ENCODE measurements at places on chromosomes 11 and 22.

GRCh38 chr11:12272821-12273617 is 104.4 kb upstream of the PARVA start:
- DNase-seq = no peak

DNA sequence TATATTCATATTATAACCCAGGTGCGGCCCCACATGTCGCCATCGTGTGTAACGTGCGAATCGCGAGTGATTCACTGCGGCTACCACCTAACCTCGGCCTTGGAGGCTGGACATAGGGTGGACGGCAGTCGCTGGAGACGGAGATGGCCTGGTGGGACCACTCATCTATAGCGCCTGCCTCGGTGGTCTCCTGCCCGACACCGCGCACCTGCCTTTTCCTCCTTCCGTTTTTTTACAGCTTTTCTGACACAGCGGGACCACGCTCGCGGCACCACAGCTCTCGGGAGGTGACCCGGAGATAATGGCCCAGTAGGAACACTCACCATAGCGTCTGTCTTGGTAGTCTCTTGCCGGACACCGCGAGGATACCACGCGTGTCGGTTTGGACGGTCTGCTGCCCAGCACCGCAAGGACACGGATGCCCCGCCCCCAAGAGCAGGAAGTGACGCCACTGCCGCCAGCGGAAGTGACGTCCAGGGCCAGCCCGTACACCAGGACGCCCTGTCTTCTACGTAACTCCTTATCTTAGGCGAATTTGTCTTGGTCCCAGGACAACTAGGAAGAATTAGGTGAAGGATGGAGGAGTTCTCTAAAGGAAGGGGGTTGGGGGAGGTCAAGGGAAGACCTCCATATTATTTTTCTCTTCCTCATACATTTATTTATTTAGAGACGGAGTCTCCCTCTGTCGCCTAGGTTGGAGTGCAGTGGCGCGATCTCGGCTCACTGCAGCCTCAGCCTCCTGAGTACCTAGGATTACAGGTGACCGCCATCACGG is 6.4 kb downstream of the SNU13 start:
- no peak for DNase-seq

- no peak for DNase-seq
Observed at GRCh38 chr22:26674211-26675190, 17.1 kb downstream of the MIAT start.

GRCh38 chr11:116082256-116082655 is 578.0 kb upstream of the CADM1 start:
- DNase-seq = no peak

DNA sequence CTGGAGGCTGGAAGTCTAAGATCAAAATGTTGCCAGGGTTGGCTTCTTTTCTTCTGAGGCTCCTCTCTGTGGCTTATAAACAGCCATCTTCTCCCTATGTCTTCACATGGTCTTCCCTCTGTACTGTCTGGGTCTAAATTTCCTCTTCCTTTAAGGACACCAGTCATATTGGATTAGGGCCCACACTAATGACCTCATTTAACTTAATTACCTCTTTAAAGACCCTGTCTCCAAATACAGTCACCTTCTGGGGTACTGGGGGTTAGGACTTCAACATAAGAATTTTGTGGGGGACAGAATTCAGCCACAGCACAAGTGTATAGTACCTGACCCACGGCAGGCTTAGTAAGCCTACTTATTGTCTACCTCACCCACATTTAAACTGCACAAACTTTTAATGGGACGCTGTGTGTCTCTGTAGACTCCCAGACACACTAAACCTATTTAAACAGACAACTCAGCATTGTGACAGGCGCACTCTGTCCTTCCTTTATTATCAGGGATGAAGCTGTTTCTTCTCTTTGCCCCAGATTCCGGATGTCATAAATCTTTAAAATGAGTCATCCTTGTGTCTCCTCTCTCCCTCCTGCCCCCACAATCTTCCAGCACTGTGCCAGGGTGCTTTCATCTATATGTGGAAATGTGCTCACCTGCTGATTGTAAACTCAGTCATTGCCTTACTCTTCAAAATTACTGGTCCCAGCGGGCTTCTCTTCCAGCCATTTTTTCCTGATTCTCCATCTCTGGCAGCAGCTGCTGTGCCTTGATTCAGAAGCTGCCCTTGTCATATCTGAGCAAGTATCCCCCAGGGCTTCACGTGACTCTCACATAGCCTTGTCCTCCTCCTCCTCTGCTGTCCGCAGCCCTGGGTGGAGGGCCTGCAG is 5.4 kb upstream of the MAPK8IP1 start:
- DNase-seq = no peak

DNA sequence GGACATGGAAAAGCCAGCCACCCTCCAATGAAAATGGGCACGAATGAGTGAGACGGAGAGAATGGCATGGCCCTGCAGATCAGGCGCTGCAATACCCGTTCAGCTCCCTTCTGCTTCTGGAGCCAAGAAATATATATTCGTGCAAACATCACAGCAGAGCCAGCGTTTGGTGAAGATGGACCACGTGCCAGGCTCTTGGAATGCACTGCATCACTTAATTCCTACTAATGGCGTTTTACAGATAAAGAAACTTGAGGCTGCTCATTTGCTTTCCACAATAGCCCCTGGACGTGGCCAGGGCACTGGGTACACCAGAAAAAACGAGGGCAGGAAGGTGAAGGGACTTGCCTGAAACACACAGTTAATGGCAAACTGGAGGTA is 1.6 kb upstream of the FXYD2 start:
- DNase-seq = no peak

DNA sequence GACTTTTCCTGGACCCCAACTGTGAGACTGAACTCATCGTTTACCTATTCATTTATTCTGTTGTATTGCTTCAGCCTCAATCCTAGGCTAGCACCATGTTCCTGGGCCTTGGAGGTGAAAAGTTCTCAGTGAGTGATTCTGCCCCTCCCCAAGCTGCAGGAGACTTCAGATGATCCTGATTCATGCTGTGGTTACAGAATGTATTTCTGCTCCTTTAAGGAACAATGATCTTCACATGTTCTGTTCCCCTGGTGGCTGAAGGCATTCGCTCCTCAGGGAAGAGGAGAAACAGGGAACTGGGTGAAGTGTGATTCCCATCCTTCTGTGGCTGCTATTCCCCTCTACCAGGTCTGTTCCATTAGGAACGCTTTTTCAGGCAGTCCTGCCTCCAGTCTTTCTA is 2.4 kb downstream of the OR52E1 start:
- DNase-seq = no peak

DNA sequence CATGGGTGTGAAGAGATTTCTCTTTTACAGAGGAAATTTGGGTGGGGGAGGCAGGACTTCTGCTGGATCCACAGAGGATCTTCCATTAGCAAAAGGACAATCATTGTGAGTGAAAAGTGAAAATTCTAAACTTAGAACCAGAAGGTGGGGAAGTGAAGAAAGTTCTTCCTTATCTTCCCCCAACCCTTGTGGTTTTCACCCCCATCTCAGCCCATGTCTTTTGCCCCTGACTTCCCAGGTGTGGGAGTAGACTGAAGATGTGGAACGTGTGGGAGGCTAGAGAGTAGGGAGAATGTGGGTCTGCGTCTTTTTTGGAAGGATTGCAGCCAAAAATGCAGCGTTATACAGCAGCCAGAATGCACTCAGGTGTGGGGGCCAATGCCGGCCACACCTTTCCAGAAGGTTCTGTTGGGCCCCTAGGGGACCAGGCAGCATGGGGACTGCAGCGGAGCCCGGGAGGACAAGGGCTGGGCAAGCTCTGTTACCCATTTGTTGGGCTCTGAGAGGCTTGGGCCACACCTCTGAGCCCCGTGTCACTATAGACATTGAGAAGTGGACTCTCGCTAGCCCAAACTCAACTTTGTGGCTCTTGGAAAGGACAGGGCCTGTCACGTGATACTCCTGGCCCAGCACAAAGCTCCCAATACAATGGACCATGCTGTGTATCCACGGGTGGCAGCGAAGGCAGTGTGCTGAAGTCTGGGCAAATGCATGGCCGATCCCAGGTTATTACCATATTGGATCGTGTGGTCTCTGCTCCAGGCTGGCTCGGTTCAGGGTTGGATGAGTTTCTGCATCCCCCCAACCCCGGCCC is 32.8 kb upstream of the LINC01488 start:
- DNase-seq = no peak

DNA sequence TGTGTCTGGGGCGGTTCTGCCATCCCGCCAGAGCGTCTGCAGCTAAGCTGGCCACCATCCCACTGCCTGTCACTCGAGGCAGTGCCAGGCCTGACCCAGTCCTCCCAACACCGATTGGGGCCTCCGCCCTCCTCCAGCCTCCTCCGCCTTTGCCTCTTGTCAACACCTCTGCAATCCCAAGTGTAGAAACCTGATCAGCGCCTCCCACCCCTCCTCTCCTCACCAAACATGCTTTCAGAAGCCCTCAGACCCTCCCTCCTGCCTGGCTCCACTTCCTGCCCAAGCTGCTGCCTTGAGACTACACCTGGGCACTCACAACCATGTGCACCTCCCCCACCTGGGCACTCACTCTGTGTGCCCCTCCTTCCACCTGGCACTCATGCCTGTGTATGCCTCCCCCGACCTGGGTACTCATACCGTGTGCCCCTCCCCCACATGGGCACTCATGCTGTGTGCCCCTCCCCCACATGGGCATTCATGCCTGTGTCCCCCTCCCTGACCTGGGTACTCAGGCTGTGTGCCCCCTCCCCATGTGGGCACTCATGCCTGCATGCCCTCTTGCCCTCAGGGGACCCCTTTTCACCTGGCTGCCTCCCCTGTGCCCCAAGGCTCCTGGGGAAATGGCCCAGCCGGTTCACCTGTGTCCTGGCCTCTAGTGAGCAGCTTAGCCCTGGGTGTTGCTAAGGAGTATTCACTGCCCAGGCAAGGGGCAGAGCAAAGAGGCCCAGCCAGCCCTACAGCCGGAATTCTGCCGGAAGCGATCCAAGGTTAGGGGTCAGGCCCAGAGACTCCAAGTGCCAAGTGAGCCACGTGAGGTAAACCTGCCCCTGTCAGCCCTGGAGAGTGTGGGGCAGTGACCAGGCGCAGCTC is 5.5 kb upstream of the IFITM10 start:
- DNase-seq = no peak

- DNase-seq = no peak
Observed at GRCh38 chr11:99148352-99148751, 127.6 kb downstream of the CNTN5 start.

GRCh38 chr11:117573326-117573725 is 223.7 kb downstream of the DSCAML1 start:
- DNase-seq = no peak

- DNase-seq = no peak
Observed at GRCh38 chr22:25360411-25360810, 141.0 kb downstream of the CRYBB2 start.
